Stimulated activated CD8-positive, alpha-beta memory T cell treated with anti-CD3 and anti-CD28 coated beads, Interleukin-4, amount 100 ng/mL, for 1 hour (primary cell): ENCODE measurements at places on chromosomes 16 and 17.

DNA sequence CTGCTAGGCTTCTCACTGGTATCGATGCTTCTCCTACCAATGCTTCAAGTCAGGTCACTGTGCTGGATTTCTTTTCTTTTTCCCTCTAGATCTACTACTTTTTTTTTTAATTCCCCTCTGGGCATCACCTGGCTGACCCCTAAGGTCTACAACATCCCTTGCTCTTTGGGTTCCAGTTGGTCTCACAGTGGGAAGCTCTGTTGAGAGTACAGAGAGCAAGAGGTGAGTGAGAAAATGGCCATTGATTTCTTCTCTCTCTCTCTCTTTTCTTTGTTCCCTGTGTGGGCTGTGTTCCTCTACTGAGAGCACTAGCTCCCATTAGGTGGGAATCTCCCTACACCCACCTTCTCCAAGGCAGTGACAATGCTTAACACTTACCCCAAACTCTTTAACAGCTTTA lies 413.4 kb downstream of the KCNJ2 start:
- DNase-seq, result no peak

GRCh38 chr16:82580298-82580890 lies 46.4 kb upstream of the CDH13 start:
- DNase-seq, result no peak

- peak; percentile 39 for DNase-seq
Observed at GRCh38 chr17:81241648-81242420, 2.7 kb downstream of the NDUFAF8 start.

DNA sequence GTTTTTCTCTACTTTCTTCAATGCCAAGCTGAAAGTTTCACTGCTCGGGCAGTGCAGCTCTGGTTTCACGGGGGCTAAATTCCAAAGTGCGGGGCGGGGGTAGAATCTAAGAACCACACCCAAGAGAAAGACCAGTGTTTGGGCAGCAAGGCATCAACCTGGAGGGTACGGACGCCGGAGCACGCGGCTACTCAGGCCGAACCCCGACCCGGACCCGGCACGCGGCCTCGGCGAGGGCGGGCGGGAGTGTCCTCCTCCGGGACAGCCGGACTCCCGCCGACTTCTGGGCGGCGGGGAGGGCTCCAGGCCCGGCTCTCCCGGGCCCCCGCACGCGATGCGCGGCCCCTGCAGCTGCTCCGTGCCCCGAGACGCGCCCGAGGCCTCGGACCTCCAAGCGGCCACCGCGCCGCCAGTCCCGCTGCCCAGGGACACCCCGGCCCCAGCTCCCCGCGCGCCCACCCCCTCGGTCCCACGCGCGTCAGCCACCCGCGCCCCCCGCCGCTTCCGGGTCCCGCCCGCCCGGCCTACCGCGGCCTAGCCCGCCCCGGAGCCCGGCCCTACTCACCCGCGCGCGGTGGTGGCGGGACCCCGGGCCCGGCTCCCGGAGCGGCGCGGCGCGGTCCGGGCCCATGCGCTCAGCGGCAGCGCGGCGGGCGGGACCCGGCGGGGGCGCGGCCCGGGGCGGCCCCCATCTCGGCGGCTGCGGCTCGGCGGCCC lies 561 bp downstream of the AXIN1 start:
- DNase-seq, result no peak

DNA sequence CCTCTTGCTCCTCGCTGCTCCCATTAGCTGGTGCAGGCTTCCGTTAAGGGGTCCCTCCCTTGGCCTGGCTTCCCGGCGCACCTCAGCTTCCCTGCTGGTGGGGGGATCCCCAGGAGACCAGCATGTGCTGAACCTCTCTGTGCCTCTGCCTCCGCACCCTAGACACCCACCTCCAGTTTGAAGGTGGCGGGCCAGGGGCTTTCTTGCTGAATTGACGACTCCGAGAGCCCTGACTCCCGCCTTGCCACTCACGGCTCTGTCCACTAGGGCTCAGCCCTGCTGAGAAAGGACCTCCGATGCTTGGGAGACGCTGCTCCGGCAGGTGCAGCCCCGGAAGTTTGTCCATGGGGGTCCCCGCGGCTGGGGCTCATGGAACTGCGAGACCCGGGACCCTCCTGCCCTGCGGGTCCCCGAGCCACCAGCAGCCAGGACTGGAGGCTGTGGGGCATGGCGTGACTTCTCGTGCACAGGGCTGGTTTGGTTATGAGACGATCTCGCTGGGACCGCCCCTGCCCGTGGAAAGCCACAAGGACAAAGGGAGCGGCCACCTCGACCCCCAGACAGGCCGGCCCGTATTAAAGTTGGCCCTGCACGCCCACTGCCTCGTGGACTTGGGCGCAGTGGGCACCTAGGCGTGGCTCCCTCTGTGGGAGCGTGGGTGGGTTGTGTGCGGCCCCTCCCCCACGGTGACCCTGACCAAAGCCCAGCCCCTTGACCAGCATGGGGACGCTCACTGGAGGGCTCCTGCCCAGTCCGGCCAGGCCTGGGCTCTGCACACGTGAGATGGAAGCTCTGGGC lies 8.1 kb downstream of the CHMP6 start:
- no peak for DNase-seq

- no peak for DNase-seq
Observed at GRCh38 chr16:26344976-26345375, 653.2 kb downstream of the HS3ST4 start.

DNA sequence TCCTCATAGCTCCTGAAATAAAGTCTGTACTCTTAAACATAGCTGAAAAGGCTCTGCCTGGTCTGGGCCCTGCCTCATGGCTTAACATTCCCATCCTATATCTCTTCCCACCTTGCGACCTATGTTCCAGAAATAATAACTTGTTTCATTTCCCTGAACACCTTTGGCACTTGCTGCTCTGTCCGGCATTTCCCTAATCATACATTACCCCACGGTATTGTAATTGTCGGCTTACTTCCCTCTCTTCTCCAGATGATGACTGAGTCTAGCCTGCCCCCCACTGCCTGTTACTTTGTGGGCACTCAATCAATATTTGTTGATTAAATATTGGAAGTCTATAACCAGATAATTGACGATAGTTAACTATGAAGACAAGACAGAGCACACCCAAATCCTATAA lies 23.3 kb upstream of the SUPT4H1 start:
- no peak for DNase-seq

GRCh38 chr17:42184713-42185620 lies at the start of gene HCRT:
HCRT (minus strand) TSS chr17:42185452; CDS start chr17:42185365, 87 bp downstream.
- DNase-seq, result no peak
